ENCODE measurements at places on chromosomes 3 and 15. TPM values are rescaled to one million over a fixed set of nuclear protein-coding genes. Genes with fewer than 3 reads are reported as not detected.

The NTRK3 gene
- not detected for total RNA-seq

The ITGA11 gene
- 0.60 TPM for total RNA-seq

The GALNT15 gene
- not detected for total RNA-seq

The DAZL gene
- not detected for total RNA-seq

The EPHB1 gene
- total RNA-seq: 1.2 TPM

The GCNT3 gene
- total RNA-seq: not detected

The RYK gene
- 13.5 TPM for total RNA-seq

The ANKUB1 gene
- not detected for total RNA-seq

All from activated naive CD4-positive, alpha-beta T cell treated with anti-CD3 and anti-CD28 coated beads, Interleukin-2, amount 10 ng/mL, durations not matched to agents 5 hours and 36 hours (primary cell).